ENCODE measurements at places on chromosomes 6 and 20.
A peak's percentile ranks its signal among the peaks of the same experiment; 100 is the strongest.

- no peak for DNase-seq
These were observed 51.7 kb downstream of the NCOA6 start for GRCh38 chr20:34773726-34774125.

DNA sequence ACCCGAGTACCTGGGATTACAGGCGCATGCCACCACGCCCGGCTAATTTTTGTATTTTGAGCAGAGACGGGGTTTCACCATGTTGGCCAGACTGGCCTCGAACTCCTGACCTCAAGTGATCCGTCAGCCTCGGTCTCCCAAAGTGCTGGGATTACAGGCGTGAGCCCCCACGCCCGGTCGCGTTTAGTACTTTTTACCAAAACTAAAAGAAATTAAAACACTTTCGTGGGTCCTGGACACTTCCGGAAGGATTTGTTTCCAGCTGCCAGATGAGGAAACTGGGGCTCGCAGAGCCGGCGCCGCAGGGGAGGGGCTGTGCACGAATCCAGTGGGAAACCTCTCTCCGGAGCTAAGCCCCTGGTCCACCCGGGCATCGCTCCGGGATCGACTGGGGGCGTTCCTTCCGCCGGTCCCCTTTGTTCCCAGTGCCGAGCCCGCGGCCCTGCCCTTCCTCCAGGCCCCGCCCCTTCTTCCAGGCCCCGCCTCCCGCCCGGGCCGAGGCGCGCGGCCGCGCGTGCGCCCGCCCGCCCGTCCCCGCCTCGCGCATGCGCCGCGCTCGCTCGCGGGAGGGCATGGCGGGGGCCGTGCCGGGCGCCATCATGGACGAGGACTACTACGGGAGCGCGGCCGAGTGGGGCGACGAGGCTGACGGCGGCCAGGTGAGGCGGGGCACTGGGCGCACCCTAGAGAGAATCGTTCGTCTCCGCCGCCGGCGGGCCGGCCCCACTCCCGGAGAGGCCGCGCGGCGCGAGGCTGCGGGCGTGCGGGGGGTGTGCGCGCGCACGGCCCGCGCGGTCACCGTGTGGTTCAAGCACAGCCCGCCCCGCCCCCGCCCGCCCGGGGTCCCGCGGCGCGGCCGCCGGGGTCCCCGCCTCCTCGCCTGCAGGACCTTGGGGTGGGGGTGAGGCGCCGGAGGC is at the start of gene NELFCD:
NELFCD (plus strand) TSS at position 546 of the 917 bp plus-strand sequence; CDS start at position 600, 54 bp downstream.
- peak; percentile 100 for DNase-seq

DNA sequence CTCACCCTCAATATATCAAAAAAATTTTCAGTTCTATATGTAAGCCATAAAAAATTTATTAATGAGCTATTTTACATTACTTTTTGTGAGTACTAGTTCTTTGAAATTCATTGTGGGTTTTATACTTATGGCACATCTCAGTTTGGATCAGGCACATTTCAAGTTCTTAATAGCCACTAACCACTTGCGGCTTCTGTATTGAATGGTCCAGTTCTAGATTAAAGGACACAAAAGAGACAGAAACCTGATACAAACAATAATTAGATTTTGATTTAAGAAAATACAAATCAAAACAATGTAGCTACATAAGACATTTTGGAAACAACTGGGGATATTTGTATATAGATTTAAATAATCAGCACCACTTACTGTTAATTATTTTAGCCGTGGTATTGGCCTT is 86.6 kb upstream of the RNF24 start:
- DNase-seq, result no peak

DNA sequence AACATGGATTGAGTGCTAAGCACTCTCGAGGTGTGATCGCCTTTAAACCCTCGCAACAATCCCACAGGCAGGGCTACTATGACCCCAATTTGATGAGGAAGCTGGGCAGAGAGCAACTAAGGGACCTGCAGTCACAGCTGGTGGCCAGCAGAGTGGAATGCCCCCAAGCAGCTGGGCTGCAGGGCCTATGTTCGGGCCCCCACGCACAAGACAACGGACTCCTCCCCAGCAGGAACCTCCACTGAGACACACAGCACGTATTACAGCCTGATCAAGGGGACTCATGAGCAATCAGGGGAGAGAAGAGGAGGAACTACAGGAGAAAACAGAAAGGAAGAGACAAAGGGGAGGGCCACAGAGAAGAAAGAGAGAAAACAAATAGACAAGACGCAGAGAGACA is 21.7 kb downstream of the CST7 start:
- DNase-seq, result no peak

GRCh38 chr6:31094389-31094881 is 17.9 kb downstream of the C6orf15 start:
- DNase-seq, result no peak

DNA sequence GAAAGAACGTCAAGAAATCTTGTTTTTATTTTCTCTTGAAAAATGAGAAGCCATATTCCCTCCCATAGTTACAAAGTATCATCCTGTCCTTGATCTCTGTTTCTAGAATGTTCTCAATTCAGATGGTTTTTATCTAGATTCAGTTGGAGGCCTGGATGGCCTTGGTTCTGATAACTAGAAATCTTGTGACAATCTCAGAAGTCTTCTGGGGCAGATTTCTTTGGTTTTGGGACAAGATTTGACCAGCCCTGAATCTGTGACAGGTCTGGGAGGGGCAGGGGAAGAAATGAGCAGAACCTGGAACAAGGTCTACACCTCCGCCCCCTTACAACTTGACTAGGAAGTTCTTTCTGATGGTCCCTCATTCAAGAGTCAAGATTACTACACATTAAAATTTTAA is 41.4 kb upstream of the AKIRIN2 start:
- DNase-seq, result no peak

DNA sequence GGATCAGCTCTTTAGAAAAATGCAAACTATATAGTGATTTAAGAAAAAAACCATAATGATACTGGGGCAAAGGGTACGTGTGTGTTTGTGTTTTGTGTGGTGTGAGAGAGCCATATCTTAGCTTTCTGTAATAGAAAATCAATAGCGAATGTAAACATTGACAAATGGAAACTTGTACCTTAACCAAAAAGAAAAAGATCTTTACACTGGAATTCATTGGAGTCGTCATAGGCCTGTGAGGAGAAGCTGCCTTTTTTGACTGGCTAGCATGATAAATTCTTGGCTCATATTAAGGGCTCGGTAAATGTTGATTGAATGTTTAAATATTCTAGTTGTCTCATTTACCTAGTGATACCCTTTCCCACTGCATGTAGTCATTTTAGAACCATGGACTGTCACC is 161.8 kb upstream of the ASCC3 start:
- no peak for DNase-seq

DNA sequence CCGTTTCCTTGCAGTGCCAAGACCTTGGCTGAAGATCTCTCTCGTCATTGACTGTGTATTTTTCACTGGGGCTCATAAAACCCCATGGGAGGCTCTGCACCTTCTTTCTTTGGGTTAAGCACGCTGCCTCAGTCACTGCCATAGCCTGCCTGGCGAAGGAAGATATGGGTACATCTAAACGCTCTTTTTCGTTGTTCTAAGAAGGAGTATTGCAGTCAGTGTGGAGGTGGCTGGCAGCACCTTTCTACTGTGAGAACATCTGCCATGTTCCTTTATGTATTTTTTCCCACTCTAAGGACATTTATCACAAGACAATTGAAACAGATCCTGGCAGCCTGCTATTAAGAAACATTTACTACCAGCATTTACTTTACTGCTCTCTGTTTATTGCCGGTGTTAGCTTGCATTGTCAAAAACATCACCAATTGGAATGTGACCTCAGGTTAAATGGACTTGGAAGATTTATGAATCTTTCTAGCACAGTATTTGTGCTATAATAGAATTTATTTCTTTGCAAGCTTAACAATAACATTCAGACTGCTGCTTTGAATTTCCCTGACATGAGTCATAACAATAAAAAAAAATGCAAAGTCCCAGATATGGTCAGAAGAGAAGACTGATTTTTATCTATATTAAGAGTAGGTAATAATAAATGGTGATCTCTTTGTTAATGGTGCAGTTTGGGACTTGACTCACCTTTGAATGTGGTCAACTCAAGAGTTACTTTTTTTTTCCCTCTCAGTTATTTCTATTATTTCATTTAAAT is 62.2 kb upstream of the CLDN20 start:
- peak; percentile 50 for DNase-seq

GRCh38 chr6:148868314-148868713 is 121.5 kb downstream of the UST start:
- DNase-seq, result peak; percentile 51

DNA sequence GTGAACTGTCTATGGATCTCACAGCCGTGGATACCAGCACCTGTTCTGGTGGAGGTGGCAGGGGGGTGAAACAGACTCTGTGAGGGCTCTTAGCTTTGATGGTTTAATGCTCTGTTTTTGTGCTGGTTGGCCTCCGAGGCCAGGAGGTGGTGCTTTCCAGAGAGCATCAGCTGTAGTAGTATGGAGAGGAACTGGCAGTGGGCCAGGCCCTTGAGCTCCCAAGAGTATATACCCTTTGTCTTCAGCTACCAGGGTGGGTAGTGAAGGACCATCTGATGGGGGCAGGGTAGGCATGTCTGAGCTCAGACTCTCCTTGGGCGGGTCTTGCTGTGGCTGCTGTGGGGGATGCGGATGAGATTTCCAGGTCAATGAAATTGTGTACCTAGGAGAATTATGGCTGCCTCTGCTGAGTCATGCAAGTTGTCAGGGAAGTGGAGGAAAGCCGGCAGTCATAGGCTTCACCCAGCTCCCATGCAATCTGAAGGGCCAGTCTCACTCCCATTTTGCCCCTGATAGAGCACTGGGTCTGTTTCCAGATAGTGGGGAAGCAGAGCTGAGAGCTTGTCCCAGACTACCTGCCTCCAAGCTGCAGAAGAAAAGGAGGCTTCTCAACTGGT is 102.7 kb upstream of the AHI1 start:
- no peak for DNase-seq

DNA sequence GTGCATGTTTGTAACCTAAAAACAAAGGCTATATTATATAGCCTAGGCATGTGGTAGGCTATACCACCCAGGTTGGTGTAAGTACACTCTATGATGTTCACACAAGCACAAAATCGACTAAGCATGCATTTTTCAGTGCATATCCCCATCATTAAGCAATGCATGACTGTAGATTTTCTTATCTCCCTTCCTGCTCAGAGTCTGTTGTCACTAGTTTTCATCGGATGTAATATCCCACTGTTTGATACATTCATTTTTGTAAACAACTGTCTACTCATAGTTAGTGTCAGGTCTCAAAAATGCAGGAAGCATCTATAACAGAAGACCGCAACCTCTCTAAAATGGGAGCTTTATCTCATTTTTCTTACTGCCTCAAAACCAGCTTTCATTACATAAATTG is 70.7 kb downstream of the GFRAL start:
- no peak for DNase-seq

DNA sequence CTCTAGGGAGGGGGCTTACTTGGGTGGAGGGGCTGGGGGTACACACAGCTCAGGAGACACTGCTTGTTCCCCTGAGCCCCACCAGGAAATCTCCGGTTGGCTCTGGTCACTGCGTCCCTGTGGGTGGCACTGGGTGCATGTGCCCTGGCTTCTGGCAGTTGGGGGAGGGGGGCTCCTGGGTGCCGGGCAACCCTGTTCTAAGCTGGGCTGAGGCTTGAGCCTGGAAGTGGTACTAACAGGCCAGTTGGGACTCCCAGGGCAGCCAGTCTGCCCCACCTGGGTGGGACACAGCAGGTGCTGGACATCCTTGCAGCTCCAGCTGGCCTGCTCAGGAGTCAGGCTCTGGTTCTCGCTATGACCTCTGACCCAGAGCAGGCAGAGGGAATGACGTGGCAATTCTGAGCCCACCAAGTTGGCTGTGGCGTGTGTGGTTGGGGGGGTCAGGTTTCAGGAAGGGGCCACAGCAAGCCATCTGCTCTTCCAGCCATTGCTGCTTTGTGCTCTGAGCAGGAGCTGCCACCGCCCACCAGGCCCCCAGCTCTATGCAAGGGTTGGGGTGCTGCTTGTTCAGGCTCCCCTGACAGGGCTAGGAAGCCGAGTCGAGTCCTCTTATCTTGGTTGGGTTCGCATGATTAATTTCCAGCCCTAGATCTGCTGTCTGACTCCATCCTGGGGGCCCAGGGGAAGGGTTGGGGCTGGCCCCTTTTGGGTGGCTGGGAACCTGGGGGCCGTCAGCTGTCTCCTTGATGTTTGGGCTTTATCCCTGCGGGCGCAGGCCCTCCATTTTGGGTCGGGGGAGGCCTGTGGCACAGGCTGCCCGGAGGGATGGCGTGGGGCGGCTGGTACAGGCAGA is 590 bp downstream of the C20orf204 start:
- DNase-seq, result no peak

GRCh38 chr20:25017257-25017803 is 24.8 kb upstream of the APMAP start:
- DNase-seq, result no peak

- no peak for DNase-seq
These were observed 86.9 kb downstream of the LRFN2 start for GRCh38 chr6:40500227-40500626.

DNA sequence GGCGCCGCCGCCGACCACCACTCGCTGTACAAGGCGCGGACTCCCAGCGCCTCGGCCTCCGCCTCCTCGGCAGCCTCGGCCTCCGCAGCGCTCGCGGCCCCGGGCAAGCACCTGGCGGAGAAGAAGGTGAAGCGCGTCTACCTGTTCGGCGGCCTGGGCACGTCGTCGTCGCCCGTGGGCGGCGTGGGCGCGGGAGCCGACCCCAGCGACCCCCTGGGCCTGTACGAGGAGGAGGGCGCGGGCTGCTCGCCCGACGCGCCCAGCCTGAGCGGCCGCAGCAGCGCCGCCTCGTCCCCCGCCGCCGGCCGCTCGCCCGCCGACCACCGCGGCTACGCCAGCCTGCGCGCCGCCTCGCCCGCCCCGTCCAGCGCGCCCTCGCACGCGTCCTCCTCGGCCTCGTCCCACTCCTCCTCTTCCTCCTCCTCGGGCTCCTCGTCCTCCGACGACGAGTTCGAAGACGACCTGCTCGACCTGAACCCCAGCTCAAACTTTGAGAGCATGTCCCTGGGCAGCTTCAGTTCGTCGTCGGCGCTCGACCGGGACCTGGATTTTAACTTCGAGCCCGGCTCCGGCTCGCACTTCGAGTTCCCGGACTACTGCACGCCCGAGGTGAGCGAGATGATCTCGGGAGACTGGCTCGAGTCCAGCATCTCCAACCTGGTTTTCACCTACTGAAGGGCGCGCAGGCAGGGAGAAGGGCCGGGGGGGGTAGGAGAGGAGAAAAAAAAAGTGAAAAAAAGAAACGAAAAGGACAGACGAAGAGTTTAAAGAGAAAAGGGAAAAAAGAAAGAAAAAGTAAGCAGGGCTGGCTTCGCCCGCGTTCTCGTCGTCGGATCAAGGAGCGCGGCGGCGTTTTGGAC is 2.0 kb downstream of the SOX4 start:
- DNase-seq, result peak; percentile 30

- no peak for DNase-seq
These were observed 503.9 kb upstream of the EYS start for GRCh38 chr6:66210964-66211363.

DNA sequence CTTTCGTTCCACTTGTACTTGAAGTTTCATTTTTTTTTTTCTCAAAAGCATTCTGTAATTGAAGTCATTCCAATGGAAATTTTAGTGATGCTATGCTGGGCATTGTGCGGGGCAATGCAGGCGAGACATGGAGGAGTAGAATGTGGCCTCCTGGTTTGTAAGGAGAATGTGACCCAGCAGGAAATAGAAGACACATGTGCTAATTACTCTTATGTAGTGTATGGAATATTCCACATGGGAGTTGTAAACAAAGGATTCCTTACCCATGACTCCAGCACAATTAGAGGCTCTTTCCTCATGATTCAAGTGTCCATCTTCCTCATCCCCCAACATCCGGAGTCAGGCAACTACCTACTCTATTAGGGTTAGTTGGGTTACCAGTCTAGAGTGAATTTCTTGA is 14.9 kb upstream of the RFPL4B start:
- DNase-seq, result peak; percentile 31

- DNase-seq, result no peak
These were observed 260.0 kb upstream of the MAP3K7 start for GRCh38 chr6:90846824-90847223.

GRCh38 chr6:45630314-45630713 is 252.6 kb upstream of the SUPT3H start:
- DNase-seq, result peak; percentile 21

Data from AG20443 (cell line).